Stimulated activated CD4-positive, alpha-beta T cell treated with anti-CD3 and anti-CD28 coated beads, Interleukin-1b, Interleukin-23, amount 100 ng/mL, for 4 hours (primary cell): ENCODE measurements at places on chromosomes 11 and 22.

DNA sequence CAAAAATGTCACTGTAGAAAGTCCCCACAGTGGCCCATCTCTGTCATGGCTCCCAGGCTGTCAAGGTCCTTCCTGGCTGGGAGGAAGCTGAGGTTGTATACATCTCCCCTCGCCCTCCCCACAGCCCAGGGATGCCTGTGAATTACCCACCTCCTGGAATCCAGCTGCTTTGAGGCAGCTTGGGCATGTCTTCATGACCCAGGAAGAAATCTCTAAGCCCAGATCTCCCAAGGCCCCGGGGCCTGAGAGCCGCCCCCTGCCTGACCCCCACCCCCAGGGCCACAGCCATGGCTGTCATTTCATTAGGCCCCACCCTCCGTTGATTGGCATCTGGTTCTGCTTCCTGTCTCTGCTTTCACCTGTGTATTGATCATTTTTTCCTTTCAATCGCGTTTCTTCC, 207.5 kb downstream of the TBC1D22A start:
- DNase-seq, result no peak

DNA sequence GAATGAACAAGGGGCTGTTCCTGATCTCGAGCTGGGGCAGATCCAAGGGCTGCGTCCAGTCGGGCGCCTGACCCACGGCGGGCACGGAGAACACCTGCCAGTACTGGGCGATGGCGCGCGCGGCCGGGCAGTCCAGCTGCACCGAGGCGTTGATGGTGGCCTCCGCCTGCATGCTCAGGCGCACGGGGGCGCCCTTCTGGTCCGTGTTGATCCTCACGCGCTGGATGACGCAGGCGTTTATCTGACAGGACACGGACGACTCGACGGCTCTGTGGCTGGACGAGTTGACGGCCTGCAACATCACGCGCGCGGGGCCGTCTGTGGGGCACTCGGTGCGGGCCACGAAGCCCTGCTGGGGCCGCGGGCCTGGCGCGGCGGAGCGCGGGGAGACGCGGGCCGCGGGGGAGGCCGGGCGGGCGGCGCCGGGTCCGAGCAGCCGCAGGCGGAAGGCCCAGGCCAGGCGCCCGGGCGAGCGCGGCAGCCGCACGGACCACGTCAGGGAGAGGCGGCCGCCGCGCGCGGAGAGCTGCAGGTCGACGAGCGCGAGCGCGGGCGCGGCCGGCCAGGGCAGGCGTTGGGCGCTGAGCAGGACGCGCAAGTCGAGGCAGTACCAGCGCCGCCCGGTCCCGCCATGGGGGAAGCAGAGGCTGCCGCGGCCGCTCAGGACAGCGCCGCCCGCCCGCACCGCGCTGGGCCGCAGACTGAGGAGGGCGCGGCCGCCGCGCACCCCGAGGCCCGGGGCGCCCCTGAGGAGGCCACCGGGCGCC, 511 bp downstream of the PKDREJ start:
- peak; percentile 5 for DNase-seq

- DNase-seq, result no peak
These were observed 58.1 kb upstream of the FAM181B start for GRCh38 chr11:82791779-82792178.

GRCh38 chr11:117822074-117823033, 2.2 kb downstream of the FXYD2 start:
- DNase-seq, result peak; percentile 55

DNA sequence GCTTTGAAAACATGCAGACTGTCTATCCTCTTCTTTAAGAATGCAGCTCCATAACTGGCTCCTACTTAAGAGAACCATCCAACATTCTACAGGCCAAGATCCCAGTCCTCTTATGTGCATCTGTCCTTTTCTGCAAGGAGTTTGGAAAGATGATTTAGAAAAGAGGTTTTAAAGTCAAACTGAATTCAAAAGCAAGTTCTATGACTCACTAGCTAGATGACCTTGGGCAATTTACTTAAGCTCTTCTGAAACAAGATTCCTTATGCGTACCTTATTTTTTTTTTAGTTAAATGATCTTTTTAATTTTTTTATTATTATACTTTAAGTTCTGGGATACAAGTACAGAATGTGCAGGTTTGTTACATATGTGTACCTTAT, 29.2 kb downstream of the GUCY1A2 start:
- no peak for DNase-seq

DNA sequence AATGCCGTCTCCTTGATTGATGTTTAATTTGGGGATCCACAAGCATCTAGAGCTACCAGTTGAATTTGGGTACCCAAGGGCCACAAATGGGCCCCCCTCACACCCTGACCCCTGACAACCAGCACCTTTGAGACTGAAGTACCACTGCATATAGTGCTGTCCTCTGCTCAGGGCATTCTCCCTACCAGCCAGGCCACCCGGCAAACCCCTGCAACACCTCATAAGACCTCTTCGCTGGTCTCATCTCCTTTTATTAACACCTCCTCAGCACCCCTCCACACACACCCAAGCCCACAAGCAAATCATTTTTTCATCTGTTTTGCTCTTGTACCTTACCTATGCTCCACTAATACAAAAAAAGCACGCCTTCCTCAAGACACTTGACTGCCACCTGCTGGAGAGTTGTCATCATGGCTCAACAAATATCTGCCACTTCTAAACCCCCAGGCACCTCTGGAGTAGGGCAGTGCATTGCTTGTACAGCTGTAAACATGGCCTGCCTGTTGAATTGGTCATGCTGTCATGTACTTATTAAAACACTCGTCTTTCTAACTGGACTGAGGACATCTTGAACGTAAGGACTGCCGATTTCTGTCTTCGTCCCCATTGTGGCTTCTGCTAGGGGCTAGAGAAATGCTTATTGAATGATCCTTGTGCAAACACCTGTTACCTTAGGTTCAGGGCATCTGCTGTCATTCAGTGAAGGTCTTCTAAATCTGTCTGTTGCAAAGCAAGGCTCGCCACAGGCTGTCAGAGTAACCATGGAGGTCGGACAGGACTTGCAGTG, 66.5 kb downstream of the BMAL1 start:
- peak; percentile 60 for DNase-seq

DNA sequence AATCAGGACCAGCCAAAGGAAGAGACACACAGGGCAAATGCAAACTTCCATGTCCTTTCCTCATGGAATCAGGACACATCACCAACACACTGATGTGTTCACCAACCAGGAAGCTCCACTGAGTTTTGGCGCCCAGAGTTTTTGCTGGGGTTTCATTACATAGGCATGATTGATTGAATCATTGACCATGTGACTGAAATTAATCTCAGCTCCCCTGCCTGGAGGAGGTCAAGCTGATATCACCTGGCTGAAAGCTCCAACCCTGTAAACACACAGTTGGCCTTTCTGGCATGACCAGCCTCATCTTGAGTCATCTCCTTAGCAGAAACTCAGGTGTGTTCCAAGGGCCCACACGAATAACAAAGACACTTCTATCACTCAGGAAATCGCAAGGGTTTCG, 133.2 kb downstream of the TRIM29 start:
- DNase-seq, result no peak

DNA sequence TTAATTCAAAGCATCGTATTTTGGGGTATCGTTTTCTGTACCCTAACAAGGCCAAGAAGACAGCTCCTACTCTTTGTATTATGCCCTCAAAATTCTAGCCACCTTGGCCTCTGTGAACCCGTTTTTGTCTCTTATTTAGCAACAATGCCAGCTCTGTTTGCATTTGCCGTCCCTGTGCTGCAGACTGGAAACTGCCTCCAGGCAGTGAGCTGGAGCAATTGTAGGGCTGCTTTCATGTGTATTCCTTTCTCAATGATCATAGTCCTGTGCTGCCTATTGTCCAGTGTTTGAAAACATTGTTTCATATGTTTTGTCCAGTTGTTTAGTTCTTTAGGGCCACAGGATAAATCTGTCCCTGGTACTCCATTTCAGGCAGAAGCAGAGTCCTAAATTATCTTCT, 19.9 kb upstream of the BACE1-AS start:
- no peak for DNase-seq

GRCh38 chr11:111933872-111934271, 3.3 kb upstream of the DIXDC1 start:
- DNase-seq, result no peak

- DNase-seq, result no peak
These were observed 393.5 kb downstream of the BUD13 start for GRCh38 chr11:116379185-116379828.

DNA sequence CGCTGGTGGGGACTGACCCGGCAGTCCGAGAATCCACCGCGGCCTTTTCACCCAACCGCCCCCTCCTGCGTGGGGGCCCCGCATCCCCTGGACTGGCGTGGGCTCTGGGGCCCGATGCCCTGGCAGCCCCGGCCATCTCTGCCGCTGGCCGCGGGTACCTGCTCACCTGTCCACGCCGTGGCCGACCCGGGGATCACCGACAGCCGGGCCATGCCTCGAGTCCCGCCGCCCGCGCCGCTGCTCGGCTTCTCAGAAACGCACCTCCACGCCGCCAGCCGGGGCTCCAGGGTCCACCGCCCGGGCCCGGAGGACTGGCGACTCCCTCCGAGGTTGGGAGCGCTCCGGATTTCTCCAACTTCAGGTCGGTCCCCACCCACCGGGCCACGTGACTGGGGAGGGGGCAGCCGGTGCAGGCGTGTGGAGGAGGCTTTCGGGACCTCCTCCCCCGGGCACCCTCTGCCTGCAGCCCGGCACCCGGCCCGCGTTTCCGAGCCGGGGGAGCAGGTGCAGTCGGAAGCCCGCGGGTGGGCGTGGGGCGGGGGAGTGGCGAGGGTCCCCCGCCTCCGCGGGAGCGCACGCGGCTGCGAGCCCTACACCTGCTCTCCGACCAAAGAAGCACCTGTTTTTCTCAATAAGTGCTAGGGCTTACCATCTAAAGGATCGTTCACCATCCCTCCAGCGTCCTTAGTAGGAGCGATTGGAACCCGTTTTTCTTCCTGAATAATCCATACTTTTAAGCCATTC, 554 bp upstream of the NRIP3 start:
- DNase-seq, result peak; percentile 14

GRCh38 chr11:124759266-124760204, 2.6 kb downstream of the ESAM start:
- no peak for DNase-seq

DNA sequence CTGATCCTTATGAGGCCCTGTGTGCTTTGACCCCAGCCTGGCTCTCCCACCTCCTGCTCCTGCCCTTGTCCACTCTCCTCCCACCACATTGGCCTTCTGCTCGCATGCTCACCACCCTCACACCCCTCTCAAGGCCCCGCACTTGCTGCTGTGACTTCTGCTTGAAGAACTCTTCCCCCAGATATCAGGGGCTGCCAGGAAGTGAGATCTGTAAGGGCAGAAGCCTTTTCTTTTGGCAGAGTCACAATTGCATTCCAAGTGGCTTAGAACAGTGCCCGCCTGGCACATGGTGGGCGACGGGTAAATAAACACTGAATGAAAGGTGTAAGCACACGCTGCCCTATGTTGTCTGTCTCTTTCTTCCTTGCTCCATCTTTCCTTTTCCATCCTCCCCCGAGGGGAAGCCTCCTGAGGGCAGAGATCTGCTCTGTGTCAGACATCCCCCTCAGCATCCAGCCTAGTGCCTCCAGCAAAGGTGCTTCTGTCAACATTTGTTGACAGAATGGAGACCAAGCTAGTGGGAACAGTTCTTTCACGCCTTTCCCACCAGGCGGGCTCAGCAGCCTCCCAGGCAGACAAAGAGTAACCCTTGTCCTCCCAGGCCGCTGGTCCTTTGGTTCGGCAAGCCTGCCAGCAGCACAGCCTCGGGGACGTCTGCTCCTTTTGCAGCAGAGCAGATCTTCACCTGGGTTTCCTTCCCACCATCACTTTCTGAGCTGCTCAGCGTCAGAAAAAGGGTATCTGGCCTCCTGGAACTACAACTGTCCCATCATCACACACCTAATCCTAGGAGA, 10.0 kb upstream of the PEX26 start:
- DNase-seq, result no peak

- peak; percentile 32 for DNase-seq
These were observed 77.9 kb upstream of the TIMP3 start for GRCh38 chr22:32723643-32724042.

- no peak for DNase-seq
These were observed 126.3 kb downstream of the KIRREL3 start for GRCh38 chr11:126874276-126874675.

GRCh38 chr11:7561562-7561961, 47.8 kb downstream of the PPFIBP2 start:
- DNase-seq, result no peak

DNA sequence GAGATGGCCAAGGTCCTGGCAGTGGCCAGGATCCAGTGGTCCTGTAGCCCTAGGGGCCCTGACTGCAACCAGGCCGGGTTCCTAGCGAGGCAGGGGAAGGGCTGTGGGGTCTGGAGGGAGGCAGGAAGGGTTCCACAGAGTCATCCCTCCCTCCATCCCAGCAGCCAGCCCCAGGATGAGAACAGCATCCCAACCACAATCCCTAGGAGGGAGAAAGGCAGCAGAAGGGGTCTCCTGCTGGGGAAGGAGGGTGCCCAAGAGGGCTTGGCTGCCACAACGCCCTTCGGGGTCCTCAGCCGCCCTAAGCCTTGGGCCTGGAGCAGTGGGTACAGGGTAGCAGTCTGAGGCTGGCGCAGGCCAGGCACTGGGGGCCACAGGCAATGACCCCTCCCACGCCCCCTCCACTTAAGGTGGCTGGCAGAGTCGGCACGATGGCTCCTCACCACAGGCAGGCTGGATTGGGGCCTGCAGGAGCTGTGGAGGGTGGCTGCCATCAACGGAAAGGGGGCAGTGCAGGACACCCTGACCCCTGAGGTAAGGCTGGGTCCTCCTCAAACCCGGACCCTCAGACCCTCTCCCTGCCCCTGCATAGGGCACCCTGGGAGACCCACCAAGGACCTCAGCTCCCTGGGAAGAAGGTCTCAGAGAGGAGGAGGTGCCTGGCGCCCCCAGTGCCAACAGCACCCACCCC, 7.2 kb downstream of the SLC22A12 start:
- DNase-seq, result no peak

DNA sequence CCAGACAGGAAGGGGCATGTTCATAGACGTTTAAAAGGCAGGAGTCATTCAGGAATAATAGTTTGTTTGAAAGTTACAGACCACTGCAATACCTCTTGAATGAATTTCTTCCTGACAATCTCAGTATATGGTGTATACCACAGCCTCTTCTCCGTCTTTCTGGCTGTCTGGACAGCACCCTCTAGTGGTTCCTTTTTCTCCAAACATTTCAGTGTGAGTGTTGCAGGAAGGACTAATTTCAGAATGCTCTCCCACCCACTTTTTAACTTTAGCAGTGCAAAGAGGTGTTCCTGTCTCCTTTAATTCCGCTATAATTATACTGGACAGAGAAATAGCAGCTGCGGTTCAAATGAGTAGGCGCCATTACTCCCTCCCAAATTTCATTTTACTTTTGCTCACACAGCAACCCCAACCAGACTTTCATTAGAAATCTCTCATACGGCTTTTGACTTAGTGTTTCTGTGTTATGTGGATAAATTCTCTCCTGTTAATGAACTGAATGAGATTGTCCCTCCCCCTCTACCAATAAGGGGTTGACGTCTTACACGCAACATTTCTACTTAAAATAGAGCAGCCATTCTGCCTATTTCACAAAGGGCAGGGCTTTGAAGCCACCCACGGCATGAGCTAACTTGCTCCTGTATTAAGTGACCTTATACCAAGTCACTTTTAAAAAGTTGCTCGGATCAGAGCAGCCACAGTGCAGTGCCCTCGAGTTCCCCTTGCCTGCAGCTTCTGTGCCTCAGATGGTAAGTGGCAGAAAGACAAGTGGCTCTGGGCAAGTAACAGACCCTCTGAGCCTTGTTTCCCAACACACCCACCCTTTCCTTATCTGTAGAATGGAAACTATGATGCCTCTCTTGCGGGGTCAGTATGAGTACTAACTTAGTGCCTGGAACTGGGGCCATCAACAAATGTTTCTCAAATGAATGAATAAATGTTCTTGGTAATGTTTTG, 368.6 kb downstream of the OPCML start:
- no peak for DNase-seq

GRCh38 chr11:132408877-132409276, 1038.5 kb downstream of the NTM start:
- DNase-seq, result no peak

- DNase-seq, result no peak
These were observed 24.6 kb downstream of the OTOG start for GRCh38 chr11:17571431-17572358.
